Stimulated activated CD8-positive, alpha-beta memory T cell treated with anti-CD3 and anti-CD28 coated beads, Interleukin-7, amount 100 ng/mL, for 24 hours (primary cell): ENCODE measurements at places on chromosomes 4 and X.

DNA sequence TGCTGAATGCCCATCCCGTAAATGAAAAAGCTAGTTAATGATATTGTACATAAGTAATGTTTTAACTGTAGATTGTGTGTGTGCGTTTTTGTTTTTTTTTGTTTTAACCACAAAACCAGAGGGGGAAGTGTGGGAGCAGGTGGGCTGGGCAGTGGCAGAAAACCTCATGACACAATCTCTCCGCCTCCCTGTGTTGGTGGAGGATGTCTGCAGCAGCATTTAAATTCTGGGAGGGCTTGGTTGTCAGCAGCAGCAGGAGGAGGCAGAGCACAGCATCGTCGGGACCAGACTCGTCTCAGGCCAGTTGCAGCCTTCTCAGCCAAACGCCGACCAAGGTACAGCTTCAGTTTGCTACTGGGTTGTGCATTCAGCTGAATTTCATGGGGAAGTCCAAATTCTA lies at the start of gene SPP1:
Gene SPP1 (plus strand): TSS at position 249 of the 400 bp plus-strand sequence. CDS start 1,182 bp downstream, outside the sequence.
- DNase-seq = no peak

DNA sequence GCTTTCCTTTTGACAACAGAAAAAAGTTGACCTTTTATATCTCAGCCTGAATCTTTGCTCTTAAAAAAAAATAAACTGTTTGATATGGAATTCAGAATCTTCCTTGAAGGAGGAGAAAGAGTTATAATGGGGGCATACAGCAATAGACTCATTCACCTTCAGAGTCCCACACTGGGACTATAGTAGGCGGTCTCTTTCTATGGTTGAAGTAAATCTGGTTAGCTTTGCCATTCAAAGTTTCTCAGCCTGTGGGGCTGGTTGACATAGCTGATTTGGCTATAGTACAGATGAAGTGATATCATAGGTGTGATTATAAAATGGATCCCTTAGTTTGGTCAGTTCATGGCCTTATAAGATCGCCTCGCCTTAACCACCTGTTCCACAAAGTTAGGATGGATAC lies 156.2 kb downstream of the SH2D1A start:
- no peak for DNase-seq

DNA sequence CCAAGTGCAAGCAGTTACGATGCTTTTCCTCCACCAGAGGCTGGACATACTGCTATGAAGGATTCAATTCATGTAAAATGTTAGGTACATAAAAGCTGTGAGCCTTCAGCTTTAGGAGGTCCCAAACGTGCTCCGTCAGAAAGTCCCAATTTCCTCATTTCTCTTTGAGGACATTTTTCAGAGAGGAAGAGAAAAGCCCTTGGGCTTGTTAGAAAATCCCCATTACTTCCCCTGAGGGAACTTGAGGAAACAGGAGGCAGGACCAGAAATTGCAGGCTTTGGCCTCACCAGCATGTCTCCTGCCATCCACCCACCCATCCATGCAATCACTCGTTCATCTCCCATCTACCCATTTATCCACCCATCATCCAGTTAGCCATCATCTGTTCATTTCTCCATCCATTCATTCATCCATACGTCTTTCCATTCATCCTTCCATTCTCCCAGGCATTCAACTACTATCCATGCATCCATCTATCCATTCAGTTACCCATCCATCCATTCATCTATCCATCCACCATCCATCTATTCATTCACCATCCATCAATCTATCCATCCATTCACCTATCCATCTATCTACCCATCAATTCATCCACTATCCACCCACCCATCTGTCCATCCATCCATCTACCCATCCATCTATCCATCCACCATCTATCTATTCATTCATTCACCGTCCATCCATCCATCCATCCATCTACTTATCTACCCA lies 223.5 kb downstream of the AFAP1 start:
- no peak for DNase-seq

DNA sequence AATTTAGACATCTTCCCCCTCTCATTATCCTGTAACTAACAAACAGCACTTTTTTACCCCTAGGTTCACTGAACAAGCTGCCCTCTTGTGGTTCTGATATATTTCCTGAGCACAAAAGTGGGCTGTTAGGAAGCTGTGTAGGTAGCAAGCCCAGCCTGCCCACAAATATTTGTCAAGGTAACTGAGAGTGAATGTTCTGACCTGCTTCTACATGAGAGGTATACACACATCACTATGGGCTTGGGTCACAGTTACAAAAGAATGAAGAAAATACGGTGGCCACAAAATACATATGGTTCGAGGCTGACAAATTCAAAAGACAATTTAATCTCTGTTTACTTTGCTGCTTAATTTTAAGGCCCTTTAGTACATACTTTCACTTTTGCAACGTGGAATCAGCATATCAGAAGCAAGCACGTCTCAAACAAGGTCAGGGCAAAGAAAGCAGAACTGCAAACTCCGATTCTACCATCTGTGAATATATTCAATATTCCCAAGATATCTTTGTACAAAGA lies 78.7 kb downstream of the RBM47 start:
- no peak for DNase-seq

DNA sequence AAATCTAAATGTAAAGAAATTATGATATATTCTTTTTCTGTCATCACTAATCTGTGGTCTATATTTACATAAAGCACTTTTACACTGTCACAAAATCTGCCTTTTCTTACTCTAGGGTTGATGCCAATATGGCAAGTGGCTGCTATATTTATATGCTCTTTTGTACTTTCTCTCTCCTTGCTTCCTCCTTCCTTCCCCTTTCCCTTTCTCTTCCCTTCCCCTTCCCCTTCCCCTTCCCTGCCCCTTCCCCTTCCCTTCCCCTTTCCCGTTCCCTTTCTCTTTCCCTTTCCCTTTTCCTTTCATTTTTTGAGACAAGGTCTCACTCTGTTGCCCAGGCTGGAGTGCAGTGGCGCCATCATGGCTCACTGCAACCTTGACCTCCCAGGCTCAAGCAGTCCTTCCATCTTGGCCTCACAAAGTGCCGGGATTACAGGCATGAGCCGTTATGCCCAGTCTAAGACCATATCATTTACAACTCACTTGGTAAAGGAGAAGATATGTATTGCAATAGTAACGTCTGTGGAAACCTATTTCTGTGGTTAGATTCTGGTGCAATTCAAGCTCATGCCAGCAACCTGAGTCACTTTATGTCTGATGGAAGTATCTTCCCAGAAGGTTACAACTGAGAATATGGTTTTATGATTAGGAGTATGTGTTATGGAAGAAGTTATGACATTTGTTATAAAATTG lies 13.9 kb upstream of the PLAC8 start:
- DNase-seq = no peak

- DNase-seq = no peak
Measured at GRCh38 chrX:49309401-49309981, 6.0 kb downstream of the GAGE10 start.

DNA sequence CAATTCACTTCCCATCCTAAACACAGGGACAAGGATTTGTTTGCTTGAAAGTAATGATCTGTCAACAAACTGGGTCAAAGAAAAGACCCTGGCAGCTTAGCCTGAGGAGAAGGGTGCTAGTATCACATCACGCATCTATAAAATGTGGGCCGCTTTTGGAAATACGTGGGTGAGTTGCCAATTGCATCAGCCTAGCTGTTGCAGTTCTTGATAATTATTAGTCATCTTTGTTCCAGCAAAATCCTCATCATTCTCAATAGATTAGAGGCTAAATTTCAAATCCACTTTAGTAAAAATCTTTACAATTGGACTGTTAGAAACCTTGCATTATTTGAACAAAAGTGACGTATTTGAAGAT lies 33.6 kb upstream of the TAPT1 start:
- DNase-seq = peak; percentile 3
